Tibial nerve (tissue), 4 donors: ENCODE measurements at places on chromosomes 12 and 14. TPM values are rescaled to one million over a fixed set of nuclear protein-coding genes. Genes with fewer than 3 reads are reported as not detected.

DNA sequence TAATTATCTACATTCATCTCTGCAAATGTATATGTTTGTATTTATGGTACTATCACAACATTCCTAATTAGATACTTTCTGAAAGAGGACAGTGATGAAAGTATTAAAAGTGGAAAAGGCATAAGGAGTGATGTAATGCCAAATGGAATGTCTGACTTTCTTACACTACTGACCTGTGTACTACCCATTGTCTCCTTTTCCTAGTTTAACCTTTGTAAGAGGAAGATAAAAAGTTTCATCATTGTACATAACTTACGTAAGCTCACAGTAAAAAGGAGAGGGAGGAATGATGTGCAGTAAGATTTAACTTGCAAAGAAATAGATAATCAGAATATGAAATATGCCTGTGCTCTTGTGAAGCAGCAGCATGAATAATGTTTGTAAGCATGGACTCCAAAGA is 55.9 kb downstream of the SOX5 start:
- no peak overlapping the region for H3K27ac ChIP-seq
- DNase-seq, result no peak
- no peaks in the 10 kb centered on the region for H3K36me3 ChIP-seq
- H3K27me3 ChIP-seq, result no peaks in the 10 kb centered on the region
- no peak overlapping the region for H3K4me3 ChIP-seq

GRCh38 chr12:20599757-20600156 is 95.4 kb upstream of the SLCO1C1 start:
- H3K27ac ChIP-seq, result no peak overlapping the region
- H3K36me3 ChIP-seq, result no peaks in the 10 kb centered on the region
- H3K27me3 ChIP-seq, result no peaks in the 10 kb centered on the region
- H3K4me3 ChIP-seq, result no peak overlapping the region
- no peak for DNase-seq

DNA sequence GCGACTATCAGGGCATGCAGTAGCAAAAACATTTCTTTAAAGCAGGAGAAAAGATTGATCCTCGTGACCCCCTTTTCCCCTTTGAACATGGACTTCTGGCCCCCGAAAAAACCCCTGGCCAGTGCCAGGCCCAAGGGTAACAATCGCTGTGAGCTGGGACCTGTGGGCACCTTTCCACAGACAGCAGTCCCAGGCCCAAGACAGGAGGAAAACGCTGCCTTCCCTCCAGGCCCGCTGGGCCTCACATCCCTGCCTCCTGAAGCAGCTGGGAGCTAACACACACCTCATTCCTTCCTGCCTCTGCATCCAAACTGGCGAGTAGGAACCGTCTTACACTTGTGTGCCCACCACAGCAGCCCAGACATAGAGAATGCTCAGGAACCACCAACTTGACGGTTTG is 1.2 kb downstream of the VWF start:
- no peak overlapping the region for H3K4me3 ChIP-seq
- peak overlapping the region; percentile 50 for H3K27ac ChIP-seq
- no peaks in the 10 kb centered on the region for H3K4me1 ChIP-seq
- no peak for DNase-seq

DNA sequence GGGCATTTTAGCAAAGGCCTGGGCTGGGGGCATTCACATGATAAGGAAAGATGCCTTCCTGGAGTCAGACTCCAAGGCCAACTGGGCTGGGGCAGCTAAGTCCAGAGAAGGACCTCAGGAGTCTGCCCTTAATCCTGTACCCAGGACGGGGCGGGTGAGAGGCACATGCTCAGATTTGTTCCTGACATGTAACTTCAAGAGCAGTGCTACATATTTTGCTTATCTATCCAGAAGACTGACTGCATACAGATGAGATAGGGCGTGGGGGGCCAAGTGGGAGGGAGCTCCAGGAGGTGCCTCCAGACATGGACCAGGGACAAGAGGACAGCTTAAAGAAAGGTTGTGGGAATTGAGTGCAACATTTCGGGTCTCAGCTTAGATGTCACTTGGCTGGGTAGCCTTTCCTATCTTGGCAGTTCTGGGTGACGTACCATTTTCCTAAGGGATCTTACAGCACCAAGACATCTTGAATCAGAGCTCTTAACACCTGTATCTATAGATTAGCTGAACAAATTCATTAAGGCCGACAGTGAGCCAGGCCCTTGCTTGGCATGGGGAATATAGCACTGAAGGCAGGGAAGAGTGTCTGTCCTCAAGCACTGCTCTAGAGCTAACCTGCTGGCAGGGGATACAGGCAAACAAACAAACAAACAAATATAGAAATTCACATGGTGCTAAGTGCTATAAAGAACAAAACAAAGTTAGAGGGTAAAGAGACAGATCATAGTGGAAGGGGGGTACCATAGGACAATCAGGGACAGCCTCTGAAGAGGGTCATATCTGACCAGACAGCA is 61.2 kb downstream of the PTPN21 start:
- H3K4me1 ChIP-seq, result peaks cover 18% of the 10 kb centered on the region
- no peak overlapping the region for H3K4me3 ChIP-seq
- H3K36me3 ChIP-seq, result peaks cover 55% of the 10 kb centered on the region
- no peaks in the 10 kb centered on the region for H3K27me3 ChIP-seq
- peak overlapping the region; percentile 76 for H3K27ac ChIP-seq
- no peak for DNase-seq

GRCh38 chr12:19954163-19954562 is 414.2 kb upstream of the PDE3A start:
- H3K36me3 ChIP-seq, result no peaks in the 10 kb centered on the region
- no peaks in the 10 kb centered on the region for H3K27me3 ChIP-seq
- H3K4me3 ChIP-seq, result no peak overlapping the region
- DNase-seq, result no peak
- no peaks in the 10 kb centered on the region for H3K4me1 ChIP-seq

DNA sequence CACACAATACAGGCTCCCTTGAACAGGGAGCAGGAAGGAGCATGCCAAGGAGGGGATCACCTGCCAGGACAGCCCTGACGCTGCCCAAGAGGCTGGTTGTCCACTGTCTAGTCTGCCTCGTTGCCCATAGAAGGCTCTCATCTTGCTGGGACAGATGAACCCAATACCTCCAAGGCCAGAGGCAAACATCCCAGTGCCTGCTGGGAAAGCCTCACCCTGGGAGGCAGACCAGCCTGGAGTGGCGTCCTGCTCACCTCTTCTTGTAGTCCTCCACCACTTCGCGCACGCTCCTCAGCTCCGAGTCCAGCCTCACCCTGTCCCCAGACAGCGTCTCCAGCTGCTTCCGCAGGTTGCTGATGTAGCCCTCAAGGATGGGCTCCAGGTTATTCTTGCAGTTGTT is 2.4 kb downstream of the KRT73 start:
- no peak overlapping the region for H3K4me3 ChIP-seq
- no peaks in the 10 kb centered on the region for H3K36me3 ChIP-seq
- DNase-seq, result no peak
- peaks cover under 1% of the 10 kb centered on the region for H3K27me3 ChIP-seq

The YBX3 gene
- 352 TPM for total RNA-seq

The ABCD2 gene
- 7.3 TPM for total RNA-seq

- no peak for DNase-seq
- H3K36me3 ChIP-seq, result no peaks in the 10 kb centered on the region
- H3K27ac ChIP-seq, result peak overlapping the region; percentile 31
- no peaks in the 10 kb centered on the region for H3K27me3 ChIP-seq
Observed at GRCh38 chr12:91854725-91855124, 290.9 kb downstream of the BTG1 start.

DNA sequence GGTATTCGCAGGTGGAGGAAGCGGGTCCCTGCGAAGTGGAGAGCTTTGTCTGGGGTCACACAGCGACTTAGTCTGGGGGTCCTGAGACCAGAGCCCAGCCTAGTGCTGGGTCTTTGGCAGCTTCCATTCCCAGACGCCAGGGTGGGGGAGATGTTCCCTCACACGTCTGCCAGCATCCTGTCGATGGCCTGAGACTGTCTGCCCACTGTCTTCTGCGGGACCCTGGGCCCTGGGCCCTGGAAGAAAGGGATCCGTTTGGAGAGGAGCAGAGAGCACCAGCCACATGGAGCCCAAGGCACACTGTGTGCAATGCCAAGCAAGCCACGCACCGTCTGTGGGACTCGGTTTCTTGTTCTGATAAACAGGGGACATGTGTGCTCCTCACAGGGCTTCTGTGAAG is 197.2 kb downstream of the KIF26A start:
- H3K36me3 ChIP-seq, result no peaks in the 10 kb centered on the region
- no peak overlapping the region for H3K4me3 ChIP-seq
- peaks cover 4% of the 10 kb centered on the region for H3K27me3 ChIP-seq
- no peaks in the 10 kb centered on the region for H3K4me1 ChIP-seq

- no peak for DNase-seq
- H3K4me3 ChIP-seq, result no peak overlapping the region
- no peaks in the 10 kb centered on the region for H3K4me1 ChIP-seq
- no peaks in the 10 kb centered on the region for H3K36me3 ChIP-seq
Observed at GRCh38 chr14:61229475-61229888, 51.7 kb downstream of the TMEM30B start.

DNA sequence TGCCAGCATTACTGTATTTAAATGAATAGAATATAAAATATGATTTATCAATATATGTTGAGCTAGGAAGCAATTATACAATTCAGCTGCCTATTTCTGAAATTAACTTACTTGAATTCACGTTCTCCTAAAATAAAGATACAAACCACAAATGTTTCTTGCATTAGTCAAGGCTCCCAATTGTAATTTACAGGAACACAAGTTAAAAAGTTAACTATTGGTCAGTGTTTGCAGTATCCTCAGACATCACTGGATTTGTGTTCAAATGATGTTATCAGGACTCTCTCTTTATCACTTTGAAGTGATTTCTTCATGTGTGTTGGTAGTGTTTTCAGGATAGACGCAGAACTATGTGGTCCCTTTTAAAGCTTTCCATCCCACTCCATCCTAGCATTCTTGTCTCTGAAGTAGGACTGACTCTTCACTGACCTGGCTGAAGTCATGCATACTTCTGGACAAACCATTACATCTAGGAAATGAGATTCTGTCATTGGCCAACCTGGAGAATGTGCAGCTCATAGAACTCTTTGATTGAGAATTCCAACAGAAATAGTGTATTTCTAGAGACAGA is 156.1 kb downstream of the KICS2 start:
- DNase-seq, result no peak
- H3K27me3 ChIP-seq, result no peaks in the 10 kb centered on the region
- no peak overlapping the region for H3K4me3 ChIP-seq
- H3K27ac ChIP-seq, result no peak overlapping the region
- no peaks in the 10 kb centered on the region for H3K4me1 ChIP-seq

DNA sequence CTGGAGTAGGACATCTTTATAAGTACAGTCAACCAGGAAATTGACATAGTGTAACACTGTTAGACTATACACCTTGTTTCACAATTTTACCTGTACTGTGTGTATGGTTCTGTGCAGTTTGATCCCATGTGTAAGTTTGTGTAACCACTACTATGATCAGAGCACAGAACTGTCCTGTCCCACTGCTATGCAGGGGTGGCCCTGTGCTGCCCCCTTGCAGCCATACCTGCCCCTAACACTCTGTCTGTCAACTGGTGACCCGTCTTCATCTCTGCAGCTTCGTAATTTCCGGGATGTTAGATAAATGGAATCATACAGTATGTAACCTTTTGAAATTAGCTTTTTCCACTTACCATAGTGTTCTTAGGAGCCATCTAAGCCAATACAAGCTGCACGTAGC is 58.7 kb upstream of the RD3L start:
- H3K27me3 ChIP-seq, result no peaks in the 10 kb centered on the region
- H3K36me3 ChIP-seq, result no peaks in the 10 kb centered on the region
- DNase-seq, result no peak
- no peak overlapping the region for H3K27ac ChIP-seq

DNA sequence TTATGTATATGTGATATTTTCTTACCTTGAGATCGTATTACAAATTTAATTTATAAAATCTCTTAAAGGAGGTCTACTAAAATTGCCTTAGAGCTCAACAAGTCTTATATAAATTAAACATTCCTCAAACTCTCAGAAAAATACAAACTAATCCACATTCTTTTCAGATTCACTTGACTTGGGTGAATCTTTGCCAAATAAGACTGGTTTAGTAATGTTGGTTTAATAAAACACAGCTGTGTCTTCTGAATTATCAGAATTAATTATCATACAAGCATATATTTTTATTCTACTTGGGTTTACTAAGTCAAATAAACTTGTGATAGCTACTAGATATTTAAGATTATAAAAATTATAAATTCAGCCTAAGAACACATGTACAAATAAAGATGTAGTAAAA is 13.3 kb downstream of the GLIPR1L2 start:
- no peaks in the 10 kb centered on the region for H3K27me3 ChIP-seq
- no peak overlapping the region for H3K4me3 ChIP-seq
- H3K27ac ChIP-seq, result no peak overlapping the region
- DNase-seq, result no peak
- no peaks in the 10 kb centered on the region for H3K4me1 ChIP-seq
- H3K36me3 ChIP-seq, result no peaks in the 10 kb centered on the region

- no peaks in the 10 kb centered on the region for H3K27me3 ChIP-seq
- DNase-seq, result no peak
- H3K36me3 ChIP-seq, result peaks cover 95% of the 10 kb centered on the region
- no peak overlapping the region for H3K27ac ChIP-seq
Observed at GRCh38 chr12:128796439-128797118, 27.2 kb downstream of the SLC15A4 start.

The ATF7 gene
- 30.1 TPM for total RNA-seq
